ENCODE measurements at places on chromosomes 6 and 20.

DNA sequence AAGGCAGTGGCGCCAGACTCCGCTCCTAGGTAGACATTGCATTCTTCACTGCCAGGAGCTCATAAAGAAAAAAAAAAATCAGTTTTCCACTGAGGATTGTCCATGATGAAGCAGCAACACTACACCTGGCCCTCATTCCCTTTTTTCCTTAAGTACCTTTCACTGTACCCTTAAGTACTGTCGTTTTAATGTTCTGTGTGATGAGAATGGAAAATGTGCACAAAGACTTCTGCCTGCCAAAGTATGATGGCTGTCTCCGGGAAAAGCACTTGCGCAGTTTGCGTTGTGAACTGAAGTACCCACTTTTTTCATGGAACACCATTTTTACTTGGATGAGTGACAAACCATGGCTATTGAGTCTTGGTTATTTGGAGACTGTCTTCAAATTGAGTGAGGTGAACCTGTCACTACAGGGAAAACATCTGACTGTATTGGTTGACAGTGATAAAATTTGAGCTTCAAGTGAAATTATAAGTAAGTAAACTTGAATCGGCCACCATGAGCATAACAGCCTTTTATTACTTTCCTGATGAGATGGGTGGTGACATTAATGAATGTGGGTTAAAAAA, 104.8 kb downstream of the NCOA3 start:
- no peak for DNase-seq

DNA sequence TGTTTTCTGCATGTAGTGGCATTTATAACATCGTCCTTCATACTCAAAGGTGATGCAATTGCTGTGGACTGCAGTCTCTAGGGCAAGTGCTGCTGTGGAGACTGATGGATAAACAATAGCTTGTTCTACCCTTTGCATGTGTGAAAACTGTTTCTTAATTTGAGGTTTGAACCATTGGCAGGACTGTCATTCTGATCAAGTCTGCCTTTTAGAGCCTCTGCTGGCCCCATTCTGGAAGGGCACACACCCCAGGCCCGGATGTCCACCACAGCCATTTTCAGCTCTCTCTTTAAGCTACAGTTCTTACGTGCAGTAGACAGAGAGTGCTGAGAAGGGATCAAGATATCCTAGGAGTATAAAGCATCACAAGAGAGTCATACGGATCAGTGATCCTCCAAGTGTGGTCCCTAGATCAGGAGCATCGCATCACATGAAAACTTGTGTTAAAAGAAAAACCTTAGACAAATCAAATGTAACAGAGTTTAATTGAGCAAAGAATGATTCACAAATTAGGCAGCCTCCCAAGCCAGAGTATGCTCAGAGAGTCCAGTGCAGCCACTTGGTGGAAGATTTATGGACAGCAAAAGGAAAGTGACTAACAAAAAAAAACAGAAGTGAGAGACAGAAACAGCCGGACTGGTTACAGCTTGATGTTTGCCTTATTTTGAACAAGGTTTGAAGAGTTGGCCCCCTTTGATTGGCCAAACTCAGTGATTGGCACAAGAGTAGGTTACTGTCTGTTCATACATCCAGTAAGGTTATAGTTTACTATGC, 52.0 kb downstream of the FRK start:
- no peak for DNase-seq

GRCh38 chr20:45890077-45890984, 677 bp downstream of the NEURL2 start:
- DNase-seq, result peak; percentile 57

- DNase-seq, result peak; percentile 41
These were observed 6.3 kb downstream of the TNFAIP3 start for GRCh38 chr6:137873273-137873762.

DNA sequence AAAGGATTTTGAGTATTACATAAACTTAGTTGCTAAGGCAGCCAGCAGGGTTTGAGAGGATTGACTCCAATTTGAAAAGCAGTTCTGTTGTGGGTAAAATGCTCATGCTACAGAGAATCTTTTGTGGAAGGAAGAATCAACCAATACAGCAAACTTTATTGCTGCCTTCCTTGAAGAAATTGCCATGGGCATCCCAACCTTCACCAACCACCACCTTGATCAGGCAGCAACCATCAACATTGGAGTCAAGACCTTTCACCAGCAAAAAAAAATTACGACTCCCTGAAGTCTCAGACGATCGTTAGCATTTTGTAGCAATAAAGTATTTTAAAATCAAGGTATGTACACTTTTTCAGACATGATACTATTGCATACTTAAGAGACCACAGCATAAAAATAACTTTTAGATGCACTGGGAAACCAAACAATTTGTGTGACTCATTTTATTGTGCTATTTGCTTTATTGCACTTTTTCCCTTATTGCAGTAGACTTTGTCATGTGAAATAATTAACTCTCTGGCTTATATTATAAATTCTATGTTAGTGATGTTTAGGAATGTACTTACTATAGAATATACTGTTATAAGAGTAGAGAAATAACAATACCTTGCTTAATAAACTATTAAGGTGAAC, 390.8 kb downstream of the CDKAL1 start:
- DNase-seq, result no peak

DNA sequence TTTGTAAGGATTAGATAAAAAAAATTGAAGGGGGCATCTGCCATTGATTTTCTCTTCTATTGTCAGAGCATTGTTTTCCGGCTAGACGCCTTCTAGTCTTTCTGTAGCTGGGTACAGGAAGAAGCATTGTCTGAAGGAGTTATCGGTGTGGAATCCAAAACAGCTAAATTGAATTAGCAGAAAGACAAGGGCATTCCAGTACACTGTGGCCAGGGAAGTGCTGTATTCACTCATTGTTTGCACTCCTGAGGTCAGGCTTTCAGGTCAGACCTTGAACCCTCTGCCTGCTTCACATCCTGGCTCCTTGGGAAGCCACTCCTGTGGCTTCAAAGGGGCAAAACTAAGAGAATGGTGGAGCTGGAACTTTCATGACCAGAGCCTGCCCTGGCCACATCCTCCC, 81.1 kb upstream of the SNAP25 start:
- no peak for DNase-seq

GRCh38 chr20:58497076-58497641, 18.0 kb downstream of the APCDD1L start:
- DNase-seq, result no peak

DNA sequence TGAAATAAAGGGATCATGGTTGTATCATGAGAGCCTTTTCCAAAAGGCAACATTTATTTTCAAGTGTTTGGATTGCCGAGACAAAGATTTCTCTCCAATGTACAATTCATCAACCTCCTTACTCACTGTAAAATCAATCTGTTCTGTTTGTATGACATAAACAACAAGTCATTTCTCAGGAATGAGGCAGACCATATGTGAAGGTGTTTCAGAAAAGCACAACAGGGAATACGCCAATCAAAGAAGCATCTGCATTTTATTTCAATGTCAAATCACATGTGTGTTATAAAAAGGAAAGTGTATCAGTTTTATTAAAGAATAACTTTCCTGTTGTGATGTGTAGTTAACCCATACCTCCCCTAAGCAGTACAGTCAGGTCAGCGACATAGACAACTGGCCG, 653.7 kb downstream of the TFAP2A start:
- no peak for DNase-seq

DNA sequence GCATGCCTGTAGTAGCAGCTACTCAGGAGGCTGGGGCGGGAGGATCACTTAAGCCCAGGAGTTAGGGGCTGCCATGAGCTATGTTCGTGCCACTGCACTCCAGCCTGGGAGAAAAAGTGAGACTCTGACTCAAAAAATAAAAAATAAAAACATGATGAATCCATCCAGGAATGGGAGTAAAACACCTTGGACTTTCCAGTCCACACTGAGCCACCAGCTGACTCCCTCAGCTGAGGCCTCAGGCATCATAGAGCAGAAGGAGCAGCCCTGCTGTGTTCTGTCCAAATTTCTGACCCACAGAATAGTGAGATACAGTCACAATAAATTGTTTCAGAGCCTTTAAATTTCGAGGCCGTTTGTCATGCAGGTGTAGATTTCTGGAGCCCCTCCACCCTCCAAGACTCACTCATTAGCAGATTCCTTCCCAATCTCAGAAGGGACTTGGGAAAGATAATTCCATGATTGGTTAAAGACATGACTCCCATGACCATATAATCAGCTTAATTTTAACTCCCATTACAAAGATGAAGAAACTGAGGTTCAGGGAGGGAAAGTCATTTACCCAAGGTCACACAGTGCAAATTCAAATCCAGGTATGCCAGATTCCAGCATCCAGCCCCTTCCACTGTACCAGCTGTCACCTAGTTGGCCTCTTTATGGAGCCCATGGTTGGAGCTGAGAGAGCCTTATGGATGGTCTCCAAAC, 9.0 kb upstream of the MMP9 start:
- DNase-seq, result no peak

DNA sequence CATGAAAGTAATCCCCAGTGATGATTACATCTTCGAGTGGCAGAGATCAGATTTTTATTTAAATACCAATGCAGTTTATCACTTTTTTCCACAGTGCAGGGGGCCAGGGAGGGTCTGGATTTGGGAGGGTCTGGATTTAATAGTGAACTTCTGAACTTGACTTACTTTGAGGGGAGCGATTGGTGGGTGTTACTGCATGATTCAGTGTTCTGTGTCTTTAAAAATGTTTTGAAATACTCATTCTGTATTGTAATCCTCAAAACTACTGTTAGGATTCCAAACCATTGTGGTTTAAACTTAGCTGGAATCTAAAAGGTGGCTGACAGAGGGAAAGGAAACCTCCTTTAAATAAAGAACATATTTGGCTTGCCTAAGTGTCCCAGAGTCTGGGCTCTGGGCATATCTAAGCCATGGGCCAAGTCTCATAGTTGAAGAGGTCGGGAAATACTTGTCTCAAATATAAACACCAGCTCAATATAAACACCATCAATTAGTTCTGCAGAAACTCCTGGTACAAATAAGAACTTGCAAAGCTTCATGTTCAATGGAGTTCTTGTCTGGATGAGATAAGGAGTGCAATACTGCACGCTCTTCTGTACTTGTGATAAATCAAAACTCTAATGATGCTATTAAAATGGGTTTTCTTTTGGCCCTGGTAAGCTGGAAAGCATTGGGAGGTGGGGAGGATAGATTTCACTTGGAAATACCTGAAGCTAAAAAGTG, 14.4 kb downstream of the JARID2 start:
- no peak for DNase-seq

DNA sequence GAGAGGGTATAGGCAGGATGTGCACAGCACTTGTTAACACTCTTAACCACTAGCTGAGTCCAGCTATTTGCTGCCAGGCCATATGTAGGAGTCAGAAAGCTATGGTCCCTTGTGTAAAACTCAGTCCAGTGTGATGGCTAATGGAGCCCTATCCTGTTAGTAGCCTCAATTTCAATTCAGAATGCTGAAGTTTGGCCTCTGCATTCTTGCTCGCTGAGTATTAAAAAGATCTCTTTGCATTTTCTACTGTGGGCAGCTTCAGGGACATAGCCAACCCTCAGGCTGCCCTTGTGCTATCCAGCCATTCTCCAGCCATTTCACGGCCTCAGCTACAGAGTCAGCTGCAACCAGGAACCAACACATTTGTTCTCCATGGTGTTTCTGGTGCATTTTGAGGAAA, 92.5 kb downstream of the SPTLC3 start:
- DNase-seq, result no peak

GRCh38 chr6:89619567-89619966, 19.0 kb downstream of the LYRM2 start:
- no peak for DNase-seq

- DNase-seq, result peak; percentile 11
These were observed 621.9 kb upstream of the CITED2 start for GRCh38 chr6:139996253-139996834.

DNA sequence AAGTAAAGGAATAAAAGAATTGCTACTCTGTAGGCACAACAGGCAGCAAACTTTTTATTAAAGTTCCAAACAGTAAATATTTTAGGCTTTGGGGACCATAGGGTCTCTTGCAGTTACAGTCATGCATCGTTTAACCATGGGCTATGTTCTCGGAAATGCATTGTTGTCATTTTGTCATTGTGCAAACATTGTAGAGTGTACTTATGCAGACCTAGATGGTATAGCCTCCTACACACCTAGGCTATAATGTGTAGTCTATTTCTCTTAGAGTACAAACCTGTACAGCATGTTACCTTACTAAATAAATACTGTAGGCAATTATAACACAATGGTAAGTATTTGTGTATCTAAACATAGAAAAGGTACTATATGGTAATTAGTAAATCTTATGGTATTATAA, 54.7 kb downstream of the CDS2 start:
- DNase-seq, result no peak

DNA sequence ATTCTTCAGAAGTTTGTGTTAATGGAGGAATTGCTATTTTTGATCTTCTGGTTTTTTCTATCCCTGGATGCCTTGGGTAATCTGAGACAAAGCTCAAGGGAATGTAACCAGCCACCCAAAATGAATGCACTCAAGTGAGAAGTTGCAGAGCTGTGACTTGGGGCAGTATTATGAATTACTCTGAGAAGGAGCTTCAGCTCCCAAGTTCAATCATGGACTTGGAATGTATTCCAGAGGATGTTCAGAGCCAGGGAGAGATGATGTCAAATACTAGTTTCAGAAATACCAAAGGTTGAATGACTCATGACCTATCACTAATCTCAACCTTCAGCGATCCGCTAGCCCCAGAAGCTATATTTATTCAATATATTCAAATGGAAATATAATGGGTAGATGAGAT, 375.2 kb upstream of the PLCB4 start:
- DNase-seq, result no peak

- DNase-seq, result no peak
These were observed 59.6 kb downstream of the DOK5 start for GRCh38 chr20:54535033-54535432.

DNA sequence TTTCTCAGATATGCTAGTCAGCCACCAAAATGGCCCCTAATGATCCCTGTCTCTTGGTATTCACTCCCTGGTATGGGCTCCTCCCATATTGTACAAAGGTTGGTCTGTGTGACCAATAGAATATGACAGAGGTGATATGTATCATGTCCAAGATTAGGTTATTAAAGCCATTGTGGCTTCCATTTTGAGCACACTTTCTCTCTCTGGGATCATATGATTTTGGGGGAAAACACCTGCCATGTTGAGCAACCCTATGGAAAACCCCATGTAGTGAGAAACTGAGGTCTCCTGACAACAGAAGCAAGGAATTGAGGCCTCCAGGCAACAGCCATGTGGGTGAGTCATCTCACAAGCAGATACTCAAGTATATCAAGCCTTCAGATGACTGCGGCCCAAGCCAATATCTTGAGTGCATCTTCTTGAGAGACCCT, 7.1 kb upstream of the ZNF318 start:
- no peak for DNase-seq

GRCh38 chr6:108557494-108558371, 3.0 kb upstream of the FOXO3 start:
- peak; percentile 93 for DNase-seq

GRCh38 chr6:153616506-153616905, 422.5 kb upstream of the OPRM1 start:
- no peak for DNase-seq

- no peak for DNase-seq
These were observed 50.4 kb downstream of the PHACTR1 start for GRCh38 chr6:12767016-12767415.

DNA sequence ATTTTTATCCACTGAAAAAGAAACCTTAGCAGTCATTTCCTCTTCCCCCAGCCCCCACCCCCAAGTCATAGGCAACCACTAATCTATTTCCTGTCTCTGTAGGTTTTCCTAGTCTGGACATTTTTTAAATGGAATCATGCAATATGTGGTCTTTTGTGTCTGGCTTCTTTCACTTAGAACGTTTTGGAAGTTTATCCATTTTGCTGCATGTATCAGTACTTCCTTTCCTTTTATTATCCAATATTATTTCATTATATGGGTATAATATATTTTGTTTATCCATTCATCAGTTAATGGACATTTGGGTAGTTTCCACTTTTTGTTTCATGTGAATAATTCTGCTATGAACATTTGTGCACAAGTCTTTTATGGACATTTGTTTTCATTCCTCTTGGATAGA, 99.3 kb upstream of the BMP5 start:
- DNase-seq, result no peak
